ENCODE measurements at places on chromosomes 16 and 17.

- DNase-seq = no peak
These were observed 2.0 kb downstream of the CACNA1H start for GRCh38 chr16:1154887-1155331.

GRCh38 chr17:15462976-15463772 is 4.2 kb downstream of the CDRT4 start:
- DNase-seq = no peak

- no peak for DNase-seq
These were observed 10.9 kb downstream of the SLC43A2 start for GRCh38 chr17:1617620-1618174.

DNA sequence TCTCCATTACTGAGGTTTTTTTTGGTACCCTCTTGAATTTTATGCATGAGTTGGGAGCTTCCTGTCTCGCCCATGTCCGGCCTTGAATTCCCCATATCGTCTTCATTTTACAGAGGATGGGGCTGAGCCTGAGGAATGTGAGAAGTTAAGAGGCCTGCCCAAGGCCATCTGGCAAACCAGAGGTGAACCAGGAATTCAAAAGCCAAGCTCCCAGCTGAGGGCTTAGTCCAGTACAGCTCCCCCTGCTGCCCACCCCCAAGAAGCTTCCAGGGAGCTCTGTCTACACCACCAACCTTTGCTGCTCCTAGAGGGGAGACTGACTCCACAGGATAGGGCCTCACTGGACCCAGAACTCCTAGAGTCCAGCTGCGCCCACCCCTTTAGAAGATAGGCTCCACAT is 20.7 kb upstream of the C16orf78 start:
- no peak for DNase-seq

- no peak for DNase-seq
These were observed 28.7 kb upstream of the ENPP7 start for GRCh38 chr17:79702034-79702433.

DNA sequence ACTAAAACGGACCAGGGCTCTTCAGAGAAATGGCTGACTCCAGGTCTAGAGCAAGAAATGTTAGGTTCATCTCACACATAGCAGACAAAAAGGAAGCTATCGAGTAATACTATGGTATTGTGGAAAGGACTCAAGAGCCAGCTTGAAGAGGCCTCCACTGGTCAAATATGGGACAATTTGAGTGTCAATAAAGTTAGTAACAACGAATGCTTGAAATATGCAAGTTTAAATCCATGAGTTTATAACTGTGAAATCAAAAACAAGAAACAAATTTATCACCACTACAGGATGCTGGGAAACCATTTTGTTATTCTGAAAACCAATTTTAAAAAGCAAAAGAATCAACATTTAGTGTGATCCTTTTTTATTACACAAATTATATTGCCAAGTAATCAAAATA is 50.4 kb upstream of the ANKFY1 start:
- DNase-seq = no peak

Data from CD8-positive, alpha-beta T cell (primary cell).